ENCODE measurements at places on chromosomes 12 and 14.

DNA sequence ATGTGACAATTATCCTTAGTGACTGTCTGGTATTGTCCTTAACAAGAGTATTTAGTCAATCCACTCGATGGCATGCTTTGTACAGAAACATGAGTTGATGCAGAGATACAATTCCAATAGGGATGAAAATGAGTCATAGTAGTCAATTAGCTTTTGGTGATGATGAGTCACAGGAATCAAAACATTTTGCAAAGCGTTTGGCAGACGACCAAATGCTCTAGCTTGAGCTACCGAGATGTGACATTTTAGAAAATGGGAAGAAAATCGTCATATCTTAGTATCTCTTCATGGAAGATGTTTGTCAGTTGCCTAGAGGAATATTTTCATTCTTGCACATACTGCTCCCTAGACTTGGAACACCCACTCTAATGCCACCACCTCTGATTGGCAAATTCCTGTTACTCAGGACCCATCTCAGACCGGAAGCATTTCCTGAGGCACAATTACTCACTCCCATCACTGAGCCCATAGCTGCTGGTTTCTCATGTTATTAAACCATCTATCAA, 95.0 kb downstream of the LMNTD1 start:
- peak; percentile 95 for DNase-seq

DNA sequence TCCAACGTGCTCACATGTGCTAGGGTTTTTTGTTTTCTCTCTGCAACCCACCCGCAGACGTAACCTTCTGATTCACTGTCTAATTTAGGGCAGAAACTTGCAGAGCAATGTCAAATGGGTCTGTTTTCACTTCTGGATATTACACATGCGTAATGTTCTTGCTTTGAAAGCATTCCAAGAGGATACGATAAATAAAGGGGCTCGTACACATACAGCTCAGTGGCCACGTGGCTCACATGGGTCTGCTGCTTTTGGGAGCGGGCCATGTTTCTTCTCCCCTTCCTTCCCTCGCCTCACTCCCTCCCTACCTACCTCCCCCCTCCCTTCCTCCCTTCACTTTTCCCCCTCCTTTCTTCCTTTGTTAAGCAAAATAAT, 23.4 kb downstream of the CACNA1C start:
- no peak for DNase-seq

DNA sequence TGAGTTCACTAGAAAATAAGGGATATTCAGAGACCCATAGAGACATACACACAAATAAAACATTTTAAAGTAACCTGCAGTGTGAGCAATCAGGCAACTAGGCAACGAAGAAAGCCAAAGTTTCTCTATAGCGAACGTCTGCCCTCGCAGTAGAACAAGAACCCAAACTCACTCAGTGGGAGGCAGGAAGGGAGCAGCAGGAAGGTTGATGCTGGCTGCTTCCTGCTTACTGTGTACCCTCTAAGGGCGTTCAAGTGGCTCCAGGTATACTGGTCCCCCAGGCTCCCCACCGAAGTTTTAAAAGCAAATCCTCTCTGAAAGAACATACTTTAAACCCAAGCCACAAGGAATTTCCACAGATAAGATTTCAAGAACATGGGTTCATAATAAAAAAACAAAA, 249.3 kb downstream of the FOXN3 start:
- no peak for DNase-seq

DNA sequence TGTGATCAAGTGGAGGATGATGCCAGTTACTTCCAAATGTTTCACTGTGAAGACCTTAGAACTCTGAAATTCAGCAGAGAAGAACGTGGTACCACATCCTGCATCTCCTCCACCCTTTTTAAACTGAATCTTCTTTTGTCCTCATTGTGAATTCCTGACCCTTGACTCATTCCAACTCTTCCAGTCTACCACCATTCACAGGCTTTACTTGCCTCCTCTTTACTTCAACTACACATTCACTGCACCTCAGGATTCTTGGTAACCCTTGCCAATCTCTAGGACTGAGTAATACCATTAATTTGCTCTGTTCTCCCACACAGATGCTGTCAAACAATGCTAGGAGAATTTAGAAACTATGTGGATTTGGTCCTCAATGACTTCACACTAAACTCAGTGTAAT, 37.3 kb downstream of the PPP1R12A start:
- DNase-seq: peak; percentile 97

DNA sequence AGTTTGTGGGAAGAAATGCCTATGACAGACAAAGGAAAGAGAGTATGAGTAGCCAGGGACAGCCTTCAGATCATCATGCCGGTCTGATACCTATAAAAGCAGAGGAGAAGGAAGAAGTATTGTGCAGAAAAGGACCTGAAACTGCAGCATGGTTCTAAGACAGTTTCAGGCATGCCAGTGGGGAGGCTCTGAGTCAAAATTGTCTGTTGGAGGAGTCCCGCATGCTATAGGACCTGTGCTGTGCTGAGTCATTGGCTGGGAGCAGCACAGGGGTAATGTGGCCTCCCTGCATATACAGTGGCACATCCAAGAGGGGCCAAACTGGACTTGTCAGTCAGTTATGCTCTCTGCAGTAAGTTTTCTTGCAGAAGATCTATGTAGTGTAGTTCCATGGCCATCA, 40.7 kb downstream of the NEUROD4 start:
- peak; percentile 21 for DNase-seq

GRCh38 chr14:75449036-75449435, 21.2 kb downstream of the JDP2 start:
- no peak for DNase-seq

DNA sequence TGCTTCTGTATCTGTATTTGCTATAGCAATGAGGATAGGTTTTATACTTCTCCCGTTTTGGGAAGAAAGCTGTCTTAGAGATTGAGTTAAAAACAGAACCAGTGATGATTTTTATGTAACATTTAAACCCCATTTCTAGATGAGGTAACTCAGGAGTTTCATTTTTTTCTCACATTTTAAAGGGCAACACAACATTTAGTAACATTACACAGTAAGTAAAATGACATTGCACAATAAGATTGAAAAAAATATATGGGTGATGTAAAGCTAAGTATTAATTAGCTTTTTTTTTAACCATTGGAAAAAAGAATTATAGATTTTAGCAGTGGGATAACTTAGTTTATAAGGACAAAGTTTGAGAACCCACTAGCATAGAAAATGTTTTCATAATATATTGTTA, 25.2 kb upstream of the SCFD1 start:
- DNase-seq: no peak

GRCh38 chr12:110200124-110200417, 75.9 kb downstream of the IFT81 start:
- no peak for DNase-seq

- no peak for DNase-seq
These were observed 91.8 kb upstream of the NPAS3 start for GRCh38 chr14:32846821-32847365.

- DNase-seq: no peak
These were observed 583.9 kb downstream of the ALG10 start for GRCh38 chr12:34605955-34606748.

- no peak for DNase-seq
These were observed 117.7 kb downstream of the ADCK1 start for GRCh38 chr14:77917491-77918201.
